ENCODE measurements at places on chromosomes 13 and 19.

DNA sequence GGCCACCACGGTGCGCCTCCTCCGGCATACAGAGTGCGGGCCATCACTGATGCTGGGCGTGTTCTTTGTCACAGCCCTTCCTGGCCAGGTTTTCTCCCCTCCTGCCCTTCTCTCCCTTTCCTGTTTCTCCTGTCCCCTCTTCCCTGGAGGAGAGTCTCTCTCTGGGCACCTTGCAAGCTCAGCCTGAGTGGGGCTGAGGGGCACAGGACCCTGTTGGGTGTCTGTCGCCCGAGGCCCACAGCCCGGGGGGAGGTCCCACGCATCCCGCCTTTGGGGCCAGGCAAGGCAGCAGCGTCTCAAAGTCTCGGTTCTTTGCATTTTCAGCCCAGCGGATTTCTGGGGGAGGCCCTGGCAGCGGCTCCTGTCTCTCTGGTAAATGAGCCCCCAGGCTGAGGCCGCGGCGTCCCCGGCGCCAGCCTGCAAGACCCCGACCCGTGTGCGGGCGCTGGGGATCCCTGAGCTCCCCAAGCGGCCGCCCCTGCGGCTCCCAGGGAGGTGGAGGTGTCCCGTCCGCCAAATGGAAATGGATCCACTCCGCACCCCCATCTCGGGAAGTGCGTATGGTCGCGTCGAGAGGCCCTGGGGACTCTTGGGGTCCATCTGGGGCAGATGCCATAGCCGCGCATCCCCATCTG lies 47.2 kb downstream of the COMP start:
- DNase-seq, result no peak

- DNase-seq, result no peak
Measured at GRCh38 chr13:94318418-94318817, 161.1 kb downstream of the DCT start.

DNA sequence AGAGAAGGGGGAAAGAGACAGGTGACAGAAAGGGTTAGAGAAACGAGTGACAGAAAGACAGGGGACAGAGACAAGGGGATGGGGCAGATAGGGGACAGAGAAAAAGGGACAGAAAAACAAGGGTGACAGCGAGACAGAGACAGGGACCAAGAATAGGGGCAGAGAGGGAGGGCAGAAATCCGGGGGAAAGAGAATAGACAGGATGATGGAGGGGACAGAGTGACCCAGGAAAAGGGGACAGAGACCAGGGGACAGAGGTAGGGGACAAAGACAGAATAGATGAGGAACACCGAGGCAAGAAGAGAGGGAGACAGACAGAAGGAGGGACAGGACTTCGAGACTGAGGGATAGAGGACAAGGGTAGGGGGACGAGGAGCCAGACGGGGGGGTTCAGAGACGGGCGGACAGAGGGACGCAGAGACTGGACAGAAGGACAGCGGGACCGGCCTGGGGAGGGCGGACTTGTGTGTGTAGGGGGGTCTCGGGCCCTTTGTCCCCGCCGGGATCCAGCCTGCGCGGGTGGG lies 593 bp downstream of the CADM4 start:
- DNase-seq, result no peak

GRCh38 chr13:103276775-103277498 lies 210.7 kb upstream of the SLC10A2 start:
- DNase-seq, result no peak

DNA sequence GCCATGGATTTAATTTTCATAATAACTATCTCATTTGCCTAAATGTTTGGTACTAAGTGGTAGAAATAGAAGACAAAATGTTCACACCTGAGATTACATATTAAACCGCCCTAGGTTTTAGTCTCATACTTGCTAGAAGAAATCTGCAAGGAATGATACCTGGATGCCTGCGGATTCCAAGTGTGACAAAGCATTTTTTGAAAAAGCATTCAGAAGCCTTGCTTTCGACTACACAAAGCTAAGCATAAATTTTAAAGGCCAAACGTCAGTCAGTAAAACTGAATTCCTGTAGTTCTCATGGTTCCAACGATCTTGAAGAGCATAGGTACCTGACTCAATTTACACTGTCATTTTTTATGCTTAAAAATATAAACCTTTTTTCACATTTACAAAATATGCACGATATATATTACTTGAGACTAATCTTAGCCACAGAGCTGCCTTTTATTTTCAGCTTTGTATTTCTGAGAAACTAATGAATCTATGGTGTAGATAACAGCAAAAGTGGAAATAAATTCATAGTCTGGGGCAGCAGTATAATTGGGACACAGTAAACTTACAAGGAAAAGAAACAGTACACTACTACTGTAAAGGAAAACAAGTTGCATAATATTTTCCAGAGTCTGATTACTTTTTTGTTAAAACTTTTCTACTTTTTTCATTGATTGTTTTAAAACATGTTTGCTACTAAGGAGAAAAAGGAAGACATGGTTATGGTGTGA lies 1.2 kb upstream of the LRRC63 start:
- no peak for DNase-seq

All from esophagus squamous epithelium (tissue), 5 donors.